Fibroblast of pulmonary artery (primary cell): ENCODE measurements at places on chromosomes 3 and 15.

DNA sequence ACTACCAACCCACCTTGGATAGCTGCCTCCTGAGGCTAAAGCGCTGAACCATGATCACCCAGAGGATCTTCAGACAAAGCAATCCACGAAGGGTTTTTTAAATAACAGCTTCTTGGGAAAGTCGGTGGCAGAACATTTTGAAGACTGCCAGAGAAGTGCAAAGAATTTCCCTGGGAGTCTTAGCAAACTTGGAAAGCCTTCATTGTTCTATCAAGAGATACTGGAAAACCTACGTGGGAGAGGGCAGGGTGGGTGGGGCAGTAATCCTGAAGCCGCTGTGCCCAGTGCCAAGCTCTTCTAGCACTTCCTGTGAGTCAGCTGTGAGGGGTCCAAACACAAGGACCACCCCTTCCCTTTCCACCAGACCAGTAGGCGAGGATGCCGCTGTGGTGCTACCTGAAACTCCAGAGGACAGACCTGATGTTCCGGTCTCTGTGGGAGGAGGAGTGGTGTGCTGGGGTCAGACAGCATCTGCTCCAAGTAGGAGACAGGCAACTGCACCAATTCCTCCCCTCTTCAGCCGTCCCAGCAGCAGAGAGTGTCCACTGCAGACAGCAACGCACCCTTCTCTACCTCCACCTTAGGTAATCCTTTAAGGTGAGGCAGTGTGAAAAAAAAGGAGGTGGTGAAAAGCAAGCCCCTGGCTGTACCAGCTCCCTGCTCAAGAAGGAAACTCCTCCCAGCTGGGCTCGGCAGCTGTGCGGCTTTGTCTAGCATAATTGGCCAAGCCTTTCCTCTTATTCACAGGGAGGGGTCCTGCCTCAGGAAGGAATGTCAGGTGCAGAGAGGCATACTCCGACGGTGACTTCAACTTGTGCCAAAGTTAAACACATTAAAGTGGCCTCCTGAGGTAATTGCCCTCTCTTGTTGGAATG, 99.0 kb downstream of the TMCC1 start:
- peak; percentile 59 for DNase-seq

DNA sequence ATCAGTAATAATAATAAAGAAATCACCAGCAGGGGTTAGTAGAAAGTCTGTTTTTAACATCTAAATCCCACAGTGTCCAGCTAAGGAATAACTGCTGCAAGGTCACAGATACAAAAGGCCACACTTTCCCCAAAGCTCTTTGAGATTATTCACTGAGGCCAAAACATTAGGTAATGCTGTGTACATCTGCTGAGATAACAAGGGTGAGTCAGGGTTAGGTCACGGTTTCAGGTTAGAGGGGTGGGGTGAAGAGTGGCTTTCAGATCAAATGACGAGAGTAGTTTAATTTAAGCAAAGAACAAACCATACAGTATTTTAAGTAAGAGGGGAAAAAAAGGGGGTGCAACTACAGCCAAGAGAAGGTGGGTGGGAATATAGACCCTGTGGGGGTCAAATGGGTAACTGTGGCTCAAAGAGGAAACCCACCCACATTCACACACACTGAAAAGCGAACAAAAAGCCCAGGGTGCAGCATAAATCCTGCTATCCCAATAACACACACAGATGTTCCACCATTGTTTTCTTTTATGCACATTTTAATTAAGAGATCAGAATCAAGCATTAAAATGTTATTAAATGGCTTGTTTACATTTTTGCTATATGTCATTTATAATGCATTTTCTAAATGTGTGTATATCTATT, 412.9 kb downstream of the TIGIT start:
- peak; percentile 21 for DNase-seq

DNA sequence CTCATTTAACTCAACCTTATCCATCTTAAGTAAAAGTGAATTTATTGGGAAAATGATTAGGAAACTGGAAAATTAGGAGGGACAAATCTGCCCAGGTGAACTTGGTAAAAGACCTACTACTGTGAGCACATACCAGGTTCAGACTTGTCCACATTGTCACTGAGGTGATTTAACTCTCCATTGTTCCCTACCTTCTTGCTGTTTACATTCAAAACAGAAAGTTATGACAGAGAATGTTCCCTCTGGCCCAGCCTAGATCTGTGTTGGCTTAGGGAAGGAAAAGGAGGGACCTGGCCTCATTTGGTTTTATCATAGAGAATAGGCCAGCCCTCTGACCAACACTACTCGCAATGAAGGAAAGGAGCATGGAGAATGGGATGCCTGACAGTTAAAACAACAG, 117.6 kb downstream of the SATB1 start:
- no peak for DNase-seq

GRCh38 chr15:48925714-48926223, 38.0 kb downstream of the SHC4 start:
- DNase-seq: peak; percentile 89

- DNase-seq: no peak
Observed at GRCh38 chr15:24756101-24756500, 80.5 kb downstream of the NPAP1 start.

GRCh38 chr15:73862276-73862675, 11.1 kb upstream of the TBC1D21 start:
- DNase-seq: no peak

GRCh38 chr15:73366766-73367623, 1.8 kb downstream of the HCN4 start:
- no peak for DNase-seq

- DNase-seq: no peak
Observed at GRCh38 chr15:77633913-77634265, 1.2 kb upstream of the LINGO1 start.

GRCh38 chr15:43774062-43774461, 2.7 kb downstream of the ELL3 start:
- DNase-seq: no peak

GRCh38 chr3:170044795-170045244, 7.0 kb downstream of the GPR160 start:
- DNase-seq: no peak
